ENCODE measurements at places on chromosomes 4 and X.

DNA sequence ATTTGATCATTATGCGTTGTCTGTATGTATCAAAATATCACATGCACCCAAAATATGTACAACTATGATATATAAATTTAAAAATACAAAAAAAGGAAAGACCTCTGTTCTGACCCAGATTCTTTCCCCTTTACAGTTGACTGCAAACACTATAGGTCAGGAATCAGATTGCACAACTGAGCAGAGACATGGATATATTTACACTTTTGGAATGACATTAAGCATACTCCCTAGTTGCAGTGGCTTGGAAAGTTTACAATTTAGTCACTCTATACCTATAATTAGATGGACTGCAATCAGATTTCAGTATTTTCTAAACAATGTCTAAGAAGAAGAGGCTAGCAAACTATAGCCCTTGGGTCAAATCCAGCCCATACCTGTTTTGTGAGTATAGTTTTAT lies 98.5 kb upstream of the INPP4B start:
- DNase-seq: no peak

GRCh38 chr4:16707874-16708273 lies 190.6 kb downstream of the LDB2 start:
- no peak for DNase-seq

DNA sequence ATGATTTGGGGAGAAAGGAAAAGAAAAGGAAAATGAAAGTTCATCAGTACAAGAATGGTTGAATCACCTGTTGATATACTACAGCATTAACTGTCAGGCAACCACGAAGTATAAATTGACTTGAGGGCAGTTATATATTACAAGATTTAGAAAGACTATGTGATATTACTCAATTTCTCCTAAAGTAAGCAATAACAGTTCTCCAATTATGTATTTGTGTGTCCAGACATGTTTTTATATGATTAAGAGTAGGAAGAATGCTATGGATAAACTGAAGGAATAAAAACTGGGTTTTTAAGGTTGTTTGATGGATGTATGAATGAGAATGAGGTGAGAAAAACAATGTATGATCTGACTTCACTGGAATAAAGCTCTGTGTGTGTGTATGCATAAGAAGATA lies 2234.4 kb downstream of the ARAP2 start:
- DNase-seq: no peak

DNA sequence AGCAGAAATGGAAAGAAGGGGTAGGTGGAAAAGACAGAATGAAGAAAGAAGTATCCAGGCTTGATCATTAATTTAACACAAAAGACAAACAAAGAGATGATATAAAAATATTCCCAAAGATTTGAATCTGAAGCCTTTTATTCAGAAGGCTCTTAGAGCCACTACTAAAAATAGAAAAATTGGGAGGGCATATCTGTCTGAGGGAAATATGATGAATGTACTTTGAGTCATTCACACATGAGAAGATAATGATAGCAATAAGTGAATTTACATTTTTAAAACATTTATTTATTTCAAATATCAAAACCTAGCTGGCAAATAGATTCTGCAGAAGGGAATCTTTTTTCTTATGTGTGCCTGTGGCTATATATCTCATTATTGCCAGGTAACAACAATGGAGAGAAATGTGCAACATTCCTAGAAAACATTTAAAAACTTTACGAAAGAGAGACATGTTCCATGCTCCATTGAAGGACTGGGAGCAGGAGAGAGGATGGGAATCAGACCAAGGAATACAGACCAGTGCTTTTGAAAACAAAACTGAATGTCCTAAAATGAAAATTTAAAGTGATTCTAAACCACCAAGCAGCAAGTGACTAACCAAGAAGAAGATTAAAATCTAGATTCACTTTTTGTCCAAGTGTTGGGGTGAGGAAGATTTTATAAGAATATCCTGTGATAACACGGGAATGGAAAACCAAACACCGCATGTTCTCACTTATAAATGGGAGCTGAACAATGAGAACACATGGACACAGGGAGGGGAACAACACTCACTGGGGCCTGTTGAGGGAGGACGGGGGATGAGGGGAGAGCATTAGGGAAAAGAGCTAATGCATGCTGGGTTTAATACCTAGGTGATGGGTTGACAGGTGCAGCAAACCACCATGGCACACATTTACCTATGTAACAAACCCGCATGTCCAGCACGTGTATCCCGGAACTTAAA lies 41.2 kb downstream of the ANXA5 start:
- DNase-seq: no peak

DNA sequence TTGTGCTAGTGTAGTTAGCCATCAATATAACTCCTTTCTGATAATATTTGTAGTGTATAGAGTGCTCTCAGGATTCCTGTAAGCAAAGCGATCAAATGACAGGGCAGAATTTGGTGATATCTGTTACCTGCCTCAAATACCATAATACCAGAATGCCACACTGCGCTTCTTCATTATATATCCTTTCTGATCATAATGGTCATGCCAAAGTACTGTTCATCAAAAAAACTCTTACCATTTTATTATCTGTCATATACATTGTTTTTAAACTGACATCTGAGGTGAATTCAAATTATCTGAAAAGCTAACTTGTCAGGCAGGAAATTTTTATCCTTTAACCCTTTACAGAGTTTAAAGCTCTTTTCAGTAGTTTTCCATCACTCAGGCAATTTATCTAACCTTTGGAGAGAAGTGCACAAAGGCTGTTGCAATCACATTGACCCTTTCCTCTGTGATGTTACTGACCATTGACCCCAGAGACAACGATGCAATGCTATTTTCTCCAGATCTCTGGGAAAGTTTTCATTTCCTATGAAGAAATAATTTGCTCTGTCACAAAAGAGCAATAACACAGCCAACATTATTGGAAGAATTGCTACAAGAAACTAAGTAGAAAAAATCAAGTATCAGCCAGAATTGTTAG lies 37.4 kb downstream of the UGT2B4 start:
- DNase-seq: no peak

DNA sequence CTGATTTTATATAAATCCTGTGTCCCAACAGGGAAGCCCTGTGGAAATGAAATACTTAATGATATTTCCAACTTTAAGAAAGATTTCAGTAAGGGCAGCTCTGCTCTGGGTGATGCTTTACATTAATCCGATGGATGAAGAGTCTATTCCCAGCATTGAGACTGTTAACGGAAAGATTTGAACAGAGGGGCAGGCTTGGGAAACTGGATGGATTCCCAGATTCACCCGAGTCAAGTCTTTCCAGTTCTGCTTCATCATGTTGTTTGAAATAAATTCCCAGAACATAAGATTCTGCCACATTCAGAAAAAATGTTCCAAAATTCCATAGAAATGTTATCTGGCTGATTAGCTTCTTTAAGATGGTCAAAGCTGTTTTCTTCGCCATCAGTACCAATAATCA lies 246.0 kb downstream of the FBXW7 start:
- no peak for DNase-seq

DNA sequence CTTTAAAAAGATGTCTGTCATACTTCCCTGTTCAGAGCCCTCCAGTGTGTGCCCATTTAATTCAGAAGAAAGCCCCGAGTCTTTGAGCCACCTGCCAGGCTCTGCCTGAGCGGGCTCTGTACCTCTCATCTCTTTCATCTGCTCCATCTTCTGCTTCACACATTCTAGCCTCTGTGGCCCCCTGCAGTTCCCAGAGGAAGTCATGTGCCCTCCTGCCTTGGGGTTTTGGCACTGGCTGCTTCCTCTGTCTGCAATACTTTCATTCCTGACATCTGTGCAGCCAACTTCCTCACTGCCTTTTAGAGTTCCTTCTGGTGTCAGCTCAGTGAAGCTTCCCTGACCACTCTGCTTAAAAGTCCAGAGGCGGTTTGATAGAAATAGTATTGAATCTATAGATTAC lies 6.2 kb upstream of the STK32B start:
- no peak for DNase-seq

DNA sequence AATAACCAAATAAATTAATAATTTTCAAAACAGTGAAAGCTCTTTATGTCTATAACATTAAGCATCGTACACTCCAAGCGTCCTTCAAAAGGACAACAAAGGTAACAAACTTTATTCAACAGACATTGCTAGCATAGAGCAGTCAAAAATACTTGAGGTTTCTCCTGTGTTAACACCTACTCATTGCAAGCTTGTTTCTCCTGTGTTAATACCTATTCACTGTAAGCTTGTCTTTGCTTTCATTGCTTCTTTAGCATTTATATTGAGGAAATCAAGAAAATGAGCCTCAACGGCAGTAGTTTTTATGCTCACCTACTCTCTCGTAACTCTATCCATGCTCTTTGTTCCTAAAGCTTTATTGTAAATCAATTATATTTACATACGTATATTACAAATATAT lies 3.5 kb downstream of the SPOCK3 start:
- no peak for DNase-seq

- no peak for DNase-seq
These were observed 3.9 kb downstream of the PCDH10 start for GRCh38 chr4:133152831-133153481.

DNA sequence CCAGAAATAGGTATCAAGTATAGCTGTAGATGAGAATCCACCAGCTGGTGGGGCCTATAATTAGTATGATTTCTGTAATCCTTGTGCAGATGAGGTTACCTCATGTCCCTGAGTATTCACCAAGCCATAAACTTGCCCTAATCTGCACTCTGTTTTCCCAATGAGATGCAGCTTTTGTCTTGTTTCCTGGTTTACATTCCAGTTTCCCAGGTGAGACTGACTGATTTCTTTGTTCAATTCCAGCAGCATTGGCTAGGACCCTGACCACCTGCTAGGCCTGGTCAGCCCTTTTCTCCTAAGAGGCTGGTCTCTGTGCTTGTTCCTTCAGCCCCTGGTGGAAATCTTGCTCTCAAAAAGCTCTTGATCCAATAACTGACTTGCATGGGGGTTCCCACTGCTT lies 44.6 kb downstream of the GABRB1 start:
- DNase-seq: no peak

GRCh38 chr4:2913168-2913567 lies 50.0 kb downstream of the NOP14 start:
- no peak for DNase-seq

- DNase-seq: no peak
These were observed 19.6 kb upstream of the IQCM start for GRCh38 chr4:149835280-149835679.

DNA sequence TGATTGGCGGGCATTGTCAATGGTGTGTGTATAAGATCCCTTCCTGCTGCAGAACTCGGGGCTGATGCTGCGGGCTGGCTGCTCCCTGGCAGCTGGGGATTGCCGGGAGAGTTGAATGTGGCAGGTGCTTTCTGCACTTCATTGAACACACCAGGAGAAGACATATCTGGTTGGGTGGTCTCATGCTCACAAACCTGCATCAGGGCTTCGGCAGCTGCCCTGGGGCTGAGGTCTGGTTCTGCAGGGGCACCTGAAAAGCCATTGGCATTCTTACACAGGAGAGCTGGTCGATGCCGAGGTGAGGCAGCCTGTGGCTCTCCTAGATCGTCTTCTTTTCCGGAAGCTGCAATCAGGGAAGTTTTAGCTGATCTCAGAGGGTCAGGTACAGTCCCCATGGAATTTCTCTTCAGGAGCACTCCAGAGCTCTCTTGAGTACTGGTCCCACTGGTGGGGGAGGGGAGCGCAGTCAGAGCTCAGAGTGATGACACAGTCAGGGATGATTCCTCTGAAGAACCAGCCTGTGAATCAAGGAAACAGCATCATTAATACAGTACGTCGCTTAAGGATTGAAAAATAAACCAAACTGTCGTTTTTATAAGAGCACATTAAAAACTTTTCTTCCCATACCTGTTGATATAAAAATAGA lies 57.8 kb downstream of the GPRIN3 start:
- DNase-seq: no peak

DNA sequence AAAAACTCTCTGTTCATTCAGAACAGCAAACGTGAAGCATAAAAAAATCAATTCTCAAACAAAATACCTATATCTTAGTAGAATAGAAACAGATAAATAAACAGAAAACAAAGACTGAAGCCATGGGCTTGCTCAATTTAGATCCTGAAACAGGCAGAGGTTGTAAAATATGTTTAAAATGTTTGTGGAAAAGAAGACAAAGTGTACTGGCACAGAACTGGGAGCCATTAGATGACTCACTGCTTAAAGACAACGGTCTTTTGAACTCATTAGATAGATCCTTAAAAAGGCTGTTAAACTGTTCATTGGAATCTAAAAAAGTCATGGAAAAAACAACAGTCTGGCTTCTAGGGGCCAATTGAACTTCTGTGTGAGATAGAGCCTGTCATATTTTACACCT lies 247.0 kb upstream of the NDST4 start:
- DNase-seq: no peak

DNA sequence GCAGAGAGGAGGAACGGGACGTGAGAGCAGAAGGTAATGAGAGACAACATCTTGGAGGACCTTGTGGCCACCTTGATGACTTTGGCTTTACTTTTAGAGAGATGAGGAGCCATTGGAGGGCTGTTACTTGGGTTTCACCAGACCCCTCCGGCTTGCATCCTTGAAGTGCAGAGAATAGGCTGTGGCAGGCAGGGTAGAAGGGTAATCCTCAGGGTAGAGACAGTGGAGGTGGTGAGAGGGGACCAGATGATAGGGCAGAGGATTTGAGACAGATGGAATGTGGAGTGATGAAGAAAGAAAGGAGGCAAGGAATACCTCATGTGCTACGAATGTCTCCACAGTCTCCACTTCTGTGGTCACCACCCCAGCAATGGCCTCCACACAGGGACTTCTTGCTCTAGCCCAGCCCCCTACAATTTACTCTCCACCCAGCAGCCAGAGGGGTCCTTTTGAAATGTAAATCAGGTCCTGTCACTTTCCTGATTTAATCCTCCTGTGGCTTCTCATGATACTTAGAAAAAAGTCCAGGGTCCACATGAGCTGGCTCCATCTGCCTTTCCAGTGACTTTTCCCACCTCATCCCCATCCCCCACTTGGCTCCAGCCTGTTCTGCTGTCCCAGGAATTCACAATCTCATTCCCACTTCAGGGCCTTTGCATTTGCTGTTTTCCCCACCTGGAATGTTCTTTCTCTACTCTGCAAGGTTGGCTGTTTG lies 115.0 kb downstream of the PJA1 start:
- no peak for DNase-seq

Data from dorsolateral prefrontal cortex (tissue), 122 donors.